ENCODE measurements at places on chromosomes 11 and 22.

GRCh38 chr11:59534676-59535075 lies 23.3 kb downstream of the OR4D9 start:
- no peak for DNase-seq

- DNase-seq: no peak
These were observed 94.5 kb upstream of the BLID start for GRCh38 chr11:122210367-122210997.

- DNase-seq: no peak
These were observed 9.7 kb upstream of the GCAT start for GRCh38 chr22:37797874-37798500.

DNA sequence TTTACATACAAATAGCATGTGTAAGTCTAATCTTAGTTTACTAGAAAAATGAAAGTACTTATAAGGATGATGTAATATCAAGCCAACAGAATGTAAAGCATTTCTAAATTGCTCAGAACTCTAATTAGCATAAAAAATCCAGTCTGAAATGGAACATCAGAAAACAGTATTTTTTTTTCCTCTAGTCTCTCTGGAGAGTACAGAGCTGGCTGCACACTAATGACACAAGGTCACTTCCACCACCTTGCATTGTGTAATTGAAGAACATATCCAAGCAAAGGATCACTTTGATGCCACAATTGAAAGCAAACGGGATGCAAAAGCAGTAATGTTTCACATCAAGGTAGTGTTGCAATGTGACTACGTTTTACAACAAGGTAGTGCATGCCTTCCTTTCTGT lies 548.0 kb upstream of the LUZP2 start:
- DNase-seq: no peak

DNA sequence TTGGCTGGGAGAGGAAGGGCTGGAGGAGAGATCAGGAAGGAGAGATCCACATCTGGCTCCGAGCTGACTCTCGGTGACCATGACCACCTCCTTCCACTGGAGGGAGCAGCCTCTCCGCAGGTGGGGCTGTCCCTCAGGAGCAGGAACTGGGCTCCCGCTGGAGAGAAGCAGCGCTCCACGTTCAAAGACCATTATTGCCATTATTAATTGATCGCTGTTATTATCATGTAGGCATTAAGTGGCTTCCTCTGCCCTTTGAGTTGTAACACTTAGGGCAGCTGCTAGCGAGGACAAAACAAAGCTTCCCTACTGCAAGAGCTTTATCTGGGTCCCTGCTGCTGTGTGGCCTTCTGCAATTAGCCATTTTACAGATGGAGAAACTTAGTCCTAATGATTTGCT lies 251.9 kb downstream of the ST3GAL4 start:
- DNase-seq: peak; percentile 64

GRCh38 chr22:23673826-23674690 lies 16.8 kb upstream of the RGL4 start:
- DNase-seq: no peak

DNA sequence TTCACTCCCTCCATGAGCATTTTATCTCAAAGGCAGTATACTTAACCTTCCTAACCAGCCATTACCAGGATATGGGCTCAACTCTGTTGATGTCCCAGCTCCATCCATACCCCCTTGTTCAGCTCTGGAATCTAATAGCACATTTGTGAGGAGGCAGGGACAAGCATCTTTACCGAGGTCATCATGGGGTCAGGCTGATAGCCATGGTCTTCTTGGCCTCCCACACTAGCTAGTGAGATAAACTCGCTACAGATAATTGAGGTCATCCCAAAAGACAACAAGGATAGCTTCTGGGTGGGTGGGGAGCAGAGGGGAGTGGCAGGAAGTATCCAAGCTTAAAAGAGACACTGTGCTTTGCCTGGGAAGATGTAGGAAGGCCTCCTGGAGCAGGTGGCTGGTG lies 141.6 kb upstream of the RASSF10 start:
- no peak for DNase-seq
